Cardiac ventricle fibroblast (primary cell): ENCODE measurements at places on chromosomes 2 and 18. TPM values are rescaled to one million over a fixed set of nuclear protein-coding genes. Genes with fewer than 3 reads are reported as not detected.

The ANKRD62 gene
- total RNA-seq, result not detected in 2 replicates

The GREB1 gene
- 1.7 and 2.3 TPM in 2 replicates for total RNA-seq

The SUCLG1 gene
- 33.5 and 44.3 TPM in 2 replicates for total RNA-seq

The PROM2 gene
- 0.25 and 0.29 TPM in 2 replicates for total RNA-seq

The ECEL1 gene
- not detected in 2 replicates for total RNA-seq

The DOK6 gene
- 0.98 and 1.00 TPM in 2 replicates for total RNA-seq

The GKN2 gene
- not detected in 2 replicates for total RNA-seq

The SP140 gene
- total RNA-seq, result not detected in 2 replicates

The ALLC gene
- total RNA-seq, result not detected in 2 replicates

The TIGD1 gene
- total RNA-seq, result 1.4 and 3.2 TPM in 2 replicates

The LONRF2 gene
- total RNA-seq, result 0.24 and 0.44 TPM in 2 replicates

The TEX44 gene
- not detected in 2 replicates for total RNA-seq

The ACVR1 gene
- 24.8 and 26.2 TPM in 2 replicates for total RNA-seq

The MCFD2 gene
- total RNA-seq, result 107 and 141 TPM in 2 replicates

The PROC gene
- not detected in 2 replicates for total RNA-seq

The PJVK gene
- 1.4 and 1.9 TPM in 2 replicates for total RNA-seq

The IMP4 gene
- 64.4 and 90.5 TPM in 2 replicates for total RNA-seq

The GPR39 gene
- total RNA-seq, result 0.06 and 0.34 TPM in 2 replicates

The ALKAL2 gene
- total RNA-seq, result not detected in 2 replicates

The HAAO gene
- total RNA-seq, result 0.64 TPM in 1 of 2 replicates, not detected in the other

The NAT8 gene
- total RNA-seq, result not detected in 2 replicates

The POTEE gene
- not detected in 2 replicates for total RNA-seq

The SIX3 gene
- not detected in 2 replicates for total RNA-seq

The SRSF7 gene
- 51.1 and 55.0 TPM in 2 replicates for total RNA-seq

The C1GALT1C1L gene
- 0.25 and 0.39 TPM in 2 replicates for total RNA-seq
